ENCODE measurements at places on chromosomes 7 and 10.

- DNase-seq = no peak
Measured at GRCh38 chr10:68559251-68559650, 886 bp upstream of the TET1 start.

- DNase-seq = no peak
Measured at GRCh38 chr7:51121036-51121790, 195.4 kb downstream of the COBL start.

- DNase-seq = no peak
Measured at GRCh38 chr7:69359003-69359700, 239.1 kb upstream of the AUTS2 start.

DNA sequence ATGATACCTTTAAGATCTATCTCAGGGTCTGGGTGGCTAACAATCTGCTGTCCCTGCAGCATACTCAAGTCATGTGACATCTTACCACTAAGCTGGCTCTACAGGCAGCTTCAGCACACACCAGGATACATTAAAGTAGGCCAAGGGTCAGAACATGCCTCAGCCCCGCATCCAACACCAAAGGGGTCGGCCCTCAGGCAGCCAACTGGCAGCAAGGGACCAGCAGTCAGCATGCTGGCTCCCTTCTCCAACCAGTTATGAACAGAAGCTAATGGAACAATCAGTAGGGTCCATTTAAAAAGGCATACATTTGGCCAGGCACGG lies 37.1 kb downstream of the FAM53B start:
- no peak for DNase-seq

DNA sequence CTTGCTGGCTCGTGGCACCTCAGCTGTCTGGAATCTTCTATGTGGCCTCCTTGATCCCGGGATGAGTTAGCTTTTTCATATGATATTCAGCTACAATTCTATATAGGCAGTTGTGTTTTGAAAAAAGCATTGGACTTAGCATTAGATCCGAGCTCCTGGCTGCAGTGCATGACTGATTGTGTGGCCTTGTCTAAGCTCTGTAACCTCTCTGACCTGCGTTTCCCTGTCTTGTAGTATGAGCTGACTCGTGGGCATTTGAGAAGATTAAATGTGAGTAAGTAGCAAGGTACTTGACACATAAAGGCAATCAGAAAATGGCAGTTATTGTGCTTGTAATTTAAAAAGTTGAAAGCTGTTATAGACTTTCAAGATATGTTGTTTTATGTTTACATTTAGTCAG lies 85.9 kb downstream of the CCNY start:
- DNase-seq = no peak
